ENCODE measurements at places on chromosomes 16 and 17.
A peak's percentile ranks its signal among the peaks of the same experiment; 100 is the strongest.

- DNase-seq: peak; percentile 79
These were observed 3.3 kb upstream of the CMTM1 start for GRCh38 chr16:66562986-66563385.

- DNase-seq: peak; percentile 59
These were observed 5.8 kb upstream of the OGFOD3 start for GRCh38 chr17:82424001-82424862.

- no peak for DNase-seq
These were observed 4.8 kb upstream of the GLG1 start for GRCh38 chr16:74611721-74612120.

DNA sequence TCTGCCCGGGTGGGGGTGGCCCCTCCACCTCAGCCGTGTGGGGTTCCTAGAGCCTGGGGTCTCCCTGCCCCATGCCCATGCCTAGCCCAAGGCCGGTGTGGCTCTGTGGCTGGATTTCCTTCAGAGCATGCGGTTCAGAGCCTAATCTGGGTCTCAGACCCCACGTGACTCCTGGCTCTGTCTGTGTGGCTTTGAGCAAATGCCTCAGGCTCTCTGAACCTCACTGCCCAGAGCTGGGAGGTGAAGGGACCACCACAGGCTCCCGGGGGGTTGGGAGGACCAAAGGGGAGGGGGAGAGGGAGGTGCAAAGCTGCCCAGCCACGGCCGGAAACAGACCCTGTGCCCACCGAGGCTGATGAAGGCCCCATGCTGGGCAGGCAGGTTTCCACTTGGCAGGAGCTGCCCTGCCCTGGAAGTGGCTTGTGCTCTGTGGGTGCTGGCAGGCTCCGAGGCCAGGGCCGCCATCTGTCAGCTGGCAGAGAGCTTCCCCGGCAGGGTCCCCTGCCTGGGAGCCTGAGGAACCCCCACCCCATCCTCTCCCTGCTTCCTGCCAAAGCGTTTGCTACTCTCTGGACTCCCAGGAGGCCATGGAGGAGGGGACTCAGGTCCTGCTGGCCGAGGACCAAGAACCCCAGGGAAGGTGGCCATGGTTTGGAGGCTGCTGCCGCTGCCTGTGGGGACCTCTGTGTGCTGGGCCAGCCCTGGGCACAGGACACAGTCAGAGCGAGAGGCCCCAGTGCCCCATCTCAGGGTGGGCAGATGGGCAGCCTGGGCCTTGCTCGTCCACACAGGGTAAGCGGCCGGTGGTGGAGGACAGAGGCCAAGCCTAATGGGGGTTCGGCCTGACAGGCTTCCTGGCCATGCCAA is 4.0 kb downstream of the CDH15 start:
- no peak for DNase-seq

- no peak for DNase-seq
These were observed at the start of gene EMP2 for GRCh38 chr16:10579965-10580882. Gene EMP2 (minus strand): TSS chr16:10580598. CDS start chr16:10547617, 32,981 bp downstream.

GRCh38 chr17:45369421-45369820 is 52.6 kb upstream of the MAP3K14 start:
- no peak for DNase-seq
